ENCODE measurements at places on chromosomes 7 and 10.

DNA sequence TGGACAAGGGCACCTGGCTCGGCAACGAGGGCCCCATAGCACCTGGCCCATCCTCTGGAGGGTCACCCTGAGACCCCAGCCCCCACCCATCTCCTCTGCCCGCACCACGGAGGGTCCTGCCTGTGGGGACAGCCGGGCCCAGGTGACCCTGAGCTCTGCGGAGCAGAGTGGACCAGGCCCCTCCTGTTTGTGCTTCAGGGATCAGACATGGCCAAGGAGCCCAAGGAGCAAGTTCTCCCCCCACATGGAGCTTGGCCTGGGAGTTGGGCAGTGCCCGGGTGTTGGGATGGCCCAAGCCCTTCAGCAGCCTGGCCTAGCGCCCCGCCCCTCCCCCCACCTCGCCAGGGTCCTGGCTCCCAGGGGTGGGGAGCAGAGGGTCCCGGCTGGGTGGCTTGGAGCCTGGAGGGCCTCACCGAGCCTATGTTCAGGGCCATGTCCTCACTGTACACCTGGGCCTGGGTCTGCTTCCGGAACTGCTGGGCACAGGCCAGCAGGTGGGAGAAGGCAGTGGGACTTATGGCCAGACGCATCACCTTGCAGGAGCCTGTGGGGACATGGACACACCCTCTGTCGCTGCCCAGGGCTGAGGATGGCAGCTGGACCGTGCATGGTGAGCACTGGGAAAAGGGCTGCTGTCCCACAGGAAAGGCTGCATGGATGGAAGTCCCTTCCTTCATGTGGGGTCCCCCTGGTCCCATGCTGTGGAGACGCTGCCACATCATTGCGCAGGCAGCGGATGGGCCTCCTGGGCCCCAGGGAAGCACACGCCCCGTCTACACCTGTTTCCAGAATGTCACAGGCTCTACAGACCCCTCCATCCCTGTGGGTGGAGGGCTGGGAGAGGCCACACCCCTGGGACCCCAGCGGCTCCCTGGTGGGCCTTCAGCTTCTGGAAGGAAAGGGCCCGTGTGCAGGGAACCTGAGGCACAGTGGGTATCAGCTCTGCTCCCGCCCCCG is 49.2 kb upstream of the NKX6-2 start:
- no peak for DNase-seq

DNA sequence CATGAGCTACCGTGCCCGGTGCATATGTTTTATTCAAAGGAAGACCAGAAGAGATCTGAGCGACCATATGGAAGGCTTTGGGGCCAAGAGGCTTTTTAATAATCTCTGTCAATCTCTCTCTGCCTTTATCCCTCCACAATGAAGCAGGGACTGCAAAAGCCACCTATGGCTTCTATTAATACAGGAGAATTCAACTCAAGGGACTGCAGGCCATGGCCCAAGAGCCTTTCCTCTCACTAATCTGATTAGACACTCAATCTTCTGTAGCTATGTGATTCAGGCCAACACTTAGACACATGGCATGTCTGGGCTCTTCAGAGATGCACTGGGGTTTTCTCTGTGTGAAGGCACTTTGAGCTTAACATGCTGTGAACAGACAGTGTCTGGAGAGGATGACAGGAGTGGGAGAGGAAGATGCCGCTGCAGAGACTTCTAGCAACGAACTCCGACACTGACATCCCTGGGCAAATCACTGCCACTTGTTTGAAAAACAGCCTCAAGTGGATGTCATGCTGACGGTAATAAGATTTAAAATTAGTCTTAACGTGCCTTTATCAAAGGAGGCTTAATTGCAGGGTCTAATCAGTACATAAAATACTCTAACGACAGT is 114.4 kb upstream of the AOAH start:
- no peak for DNase-seq

GRCh38 chr10:3385487-3385886 is 212.9 kb upstream of the PITRM1 start:
- DNase-seq = no peak

GRCh38 chr10:69453795-69454194 is 2.5 kb downstream of the TSPAN15 start:
- DNase-seq = no peak

- no peak for DNase-seq
These were observed 77.5 kb downstream of the LRRC4 start for GRCh38 chr7:127953423-127954356.

GRCh38 chr10:43938810-43939209 is 290.1 kb upstream of the ZNF32 start:
- no peak for DNase-seq

GRCh38 chr7:117085769-117086463 is 132.6 kb downstream of the ST7 start:
- DNase-seq = no peak

DNA sequence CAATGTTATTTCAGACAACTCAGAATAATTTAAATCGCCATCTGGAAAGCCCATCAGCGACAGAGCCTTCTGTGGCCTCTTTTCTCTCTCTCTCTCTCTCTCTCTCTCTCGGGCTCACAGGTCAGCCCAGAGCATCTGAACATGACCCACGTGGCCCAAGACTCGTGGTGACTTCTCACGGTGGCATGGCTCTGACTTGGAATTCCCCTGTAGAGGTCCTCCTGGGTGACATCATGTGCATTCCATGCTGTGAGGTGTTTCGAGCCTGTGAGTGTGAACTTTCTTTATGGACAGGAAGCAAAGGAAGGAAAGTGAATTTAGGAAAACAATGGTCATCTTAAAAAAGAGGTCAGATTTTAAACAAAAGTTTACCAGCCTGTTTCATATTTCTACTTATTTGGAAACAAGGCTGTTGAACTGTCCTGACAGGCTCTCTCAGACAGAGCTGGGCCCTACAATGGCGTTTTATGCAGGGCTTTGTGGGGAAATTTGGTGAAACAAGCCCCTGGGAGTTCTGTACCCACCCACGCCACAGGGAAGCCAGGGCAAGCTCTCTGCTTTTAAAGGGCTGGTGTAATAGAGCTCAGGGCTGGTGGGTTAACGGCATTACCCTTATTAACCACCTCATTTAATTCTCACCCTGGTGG is 359.7 kb upstream of the ZNF32 start:
- no peak for DNase-seq

GRCh38 chr7:106793015-106793975 is 71.8 kb upstream of the PIK3CG start:
- DNase-seq = no peak

GRCh38 chr7:151925446-151926335 is 30.6 kb upstream of the GALNTL5 start:
- no peak for DNase-seq

GRCh38 chr7:52735656-52736055 is 299.8 kb upstream of the POM121L12 start:
- no peak for DNase-seq

GRCh38 chr10:34899161-34899560 is 84.1 kb upstream of the PARD3 start:
- no peak for DNase-seq

GRCh38 chr7:107632492-107632865 is 28.1 kb upstream of the SLC26A4 start:
- DNase-seq = no peak

DNA sequence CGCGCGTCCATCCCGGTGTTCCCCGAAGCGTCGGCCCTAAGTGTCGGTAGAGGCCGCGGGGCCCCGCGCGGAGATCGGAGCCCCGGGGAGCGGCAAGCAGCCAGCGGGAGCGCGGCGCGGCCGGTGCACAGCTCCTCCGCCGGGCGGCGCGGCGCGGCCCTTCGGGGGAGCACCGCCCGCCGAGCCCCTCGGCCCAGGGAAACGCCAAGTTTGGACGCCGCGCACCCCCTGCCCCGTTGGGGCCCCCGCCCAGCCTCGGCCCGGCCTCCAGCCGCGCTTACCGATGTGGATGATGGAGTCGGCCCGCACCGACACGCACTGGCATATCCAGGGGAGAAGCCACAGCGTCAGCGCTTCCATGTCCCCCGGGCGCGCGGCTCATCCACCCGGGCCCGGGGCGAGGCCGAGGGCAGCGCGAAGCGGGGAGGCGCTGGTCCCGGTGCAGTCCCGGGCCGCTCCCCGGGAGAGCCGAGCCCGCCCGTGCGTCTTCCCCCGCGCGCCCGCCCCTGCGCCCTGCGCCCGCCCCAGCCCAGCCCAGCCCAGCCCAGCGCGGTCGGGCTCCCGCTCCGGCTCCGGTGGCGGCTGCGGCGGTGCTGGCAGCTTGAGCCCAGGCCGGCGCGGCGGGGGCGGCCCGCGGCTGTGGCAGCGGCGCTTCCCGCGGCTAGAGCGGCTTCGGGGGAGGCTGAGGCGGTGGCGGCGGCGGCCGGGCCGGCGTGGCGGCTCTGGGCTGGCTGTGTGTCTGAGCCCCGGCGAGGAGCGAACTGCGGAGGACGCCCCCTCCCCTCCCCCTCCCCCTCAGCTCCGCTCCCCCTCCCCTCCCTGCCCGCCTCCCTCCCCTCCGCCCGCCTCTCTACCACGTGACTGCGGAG is at the start of gene GRID1:
TSS of gene GRID1 (minus strand) at position 763 of the 869 bp plus-strand sequence.
- no peak for DNase-seq

- DNase-seq = no peak
These were observed 520.0 kb downstream of the GLRX3 start for GRCh38 chr10:130656187-130656575.

GRCh38 chr7:5234852-5235831 is 45.1 kb downstream of the WIPI2 start:
- DNase-seq = no peak

- no peak for DNase-seq
These were observed 50.7 kb downstream of the UNCX start for GRCh38 chr7:1283337-1283736.

GRCh38 chr10:123272171-123272570 is 118.0 kb downstream of the BUB3 start:
- no peak for DNase-seq

- no peak for DNase-seq
These were observed 181.6 kb upstream of the LRGUK start for GRCh38 chr7:133945497-133945896.

DNA sequence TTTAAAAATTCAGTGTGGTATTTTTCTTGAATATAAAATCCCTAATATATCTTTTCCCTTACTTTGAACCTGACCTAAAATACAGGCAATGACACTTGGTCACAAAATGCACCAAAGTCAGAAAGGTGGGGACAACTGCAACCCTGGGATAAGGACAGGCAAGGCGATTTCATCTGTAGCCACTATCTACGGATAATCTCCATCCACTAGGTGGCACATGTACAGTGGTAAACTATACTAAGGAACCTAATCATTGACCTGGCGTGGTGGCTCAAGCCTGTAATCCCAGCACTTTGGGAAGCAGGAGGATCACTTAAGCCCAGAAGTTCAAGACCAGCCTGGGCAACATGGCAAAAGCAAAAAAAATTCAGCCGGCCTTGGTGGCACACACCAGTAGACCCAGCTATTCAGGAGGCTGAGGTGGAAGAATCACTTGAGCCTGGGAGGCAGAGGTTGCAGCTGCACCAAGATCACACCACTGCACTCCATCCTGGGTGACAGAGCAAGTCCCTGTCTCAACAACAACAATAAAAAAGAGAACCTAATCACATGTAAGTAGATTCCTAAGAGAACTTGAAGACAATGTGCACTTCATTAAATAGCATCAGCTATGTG is 98.9 kb downstream of the KMT2C start:
- no peak for DNase-seq

DNA sequence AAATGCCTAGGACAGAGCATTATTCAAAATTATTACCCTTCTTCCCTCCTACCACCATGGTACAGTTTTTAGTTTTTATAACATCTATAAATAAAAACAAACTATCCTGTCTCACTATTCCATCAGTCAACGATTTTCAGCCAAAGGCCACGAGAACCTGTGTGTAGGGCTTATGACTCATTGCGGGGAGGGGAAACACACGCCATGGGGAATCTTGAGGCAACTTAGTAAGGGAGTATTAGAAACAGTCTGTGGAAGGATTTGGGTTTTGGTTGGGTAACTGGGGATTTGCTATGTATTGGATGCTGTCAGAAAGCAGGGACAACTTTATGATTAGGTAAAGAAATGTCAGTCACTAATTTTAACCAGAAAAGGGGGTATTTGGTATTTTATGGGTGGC is 14.7 kb downstream of the GPR141 start:
- DNase-seq = no peak

- no peak for DNase-seq
These were observed 7.9 kb upstream of the NUDCD3 start for GRCh38 chr7:44498230-44498954.

DNA sequence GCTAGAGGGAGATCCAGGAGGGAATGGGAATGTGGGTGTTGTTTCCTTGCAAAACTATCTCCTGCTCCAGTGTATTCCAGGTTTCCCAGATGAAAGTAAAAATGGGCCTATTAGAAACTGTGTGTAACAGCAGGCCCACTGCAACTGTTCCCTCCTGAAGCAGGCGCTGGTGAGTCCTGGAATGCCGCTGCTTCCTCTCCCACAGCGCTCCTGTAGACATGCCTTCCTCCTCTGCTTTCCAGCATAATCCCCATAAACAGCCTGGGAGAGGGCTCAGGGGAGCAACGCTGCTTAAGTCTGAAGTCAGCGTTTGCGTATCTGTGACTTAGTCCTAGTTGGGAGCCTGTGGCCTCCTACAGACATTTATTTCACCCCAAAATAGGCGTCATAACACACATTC is 551.0 kb upstream of the FOXK1 start:
- DNase-seq = no peak

DNA sequence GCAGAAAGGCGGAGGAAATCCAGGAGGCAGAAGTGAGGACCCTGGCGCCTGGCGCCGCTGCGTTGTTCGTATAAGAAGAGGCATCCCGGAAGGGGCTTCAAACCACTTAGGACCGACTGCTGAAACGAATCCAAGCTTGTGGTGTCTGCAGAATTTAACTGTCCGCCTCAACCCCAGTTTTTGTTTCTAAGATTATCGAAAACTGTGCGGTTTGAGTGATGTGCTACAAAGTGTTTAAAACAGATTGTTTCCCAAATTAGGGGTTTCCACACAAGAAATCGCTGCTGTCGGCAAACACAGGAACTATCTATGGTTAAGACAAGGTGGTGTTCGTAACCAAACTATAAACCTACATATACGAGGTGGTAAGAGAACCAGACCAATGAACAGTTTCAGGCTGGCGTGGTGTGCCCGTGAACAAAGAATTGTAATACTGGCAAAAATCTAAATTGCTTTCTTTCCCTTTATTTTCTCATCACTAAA is 835 bp upstream of the DGKI start:
- DNase-seq = no peak
